ENCODE measurements at places on chromosomes 13 and 19.

DNA sequence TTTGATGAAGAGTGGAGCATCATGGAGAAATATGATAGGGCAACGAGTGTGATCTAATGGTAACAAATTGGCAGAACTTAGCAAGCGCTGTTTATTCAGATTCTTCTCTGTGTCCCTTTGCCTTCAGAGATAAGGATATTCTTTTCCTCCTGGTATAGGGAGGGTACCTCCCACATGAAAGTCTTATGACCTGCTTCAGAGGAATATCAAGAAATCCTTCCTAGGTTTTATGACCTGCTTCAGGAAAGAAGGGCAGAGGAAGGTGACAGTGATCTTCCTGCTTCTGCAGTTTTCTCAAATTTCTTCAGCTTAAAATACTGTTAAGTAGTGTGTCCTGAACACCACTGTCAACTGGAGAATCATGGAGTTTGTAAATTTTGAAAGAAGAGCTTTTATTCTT lies 144.3 kb downstream of the DNAJC15 start:
- no peak for DNase-seq

GRCh38 chr13:21688056-21688455 lies 17.2 kb downstream of the FGF9 start:
- no peak for DNase-seq

- DNase-seq, result no peak
These were observed 17.1 kb downstream of the RGL3 start for GRCh38 chr19:11401808-11402543.

DNA sequence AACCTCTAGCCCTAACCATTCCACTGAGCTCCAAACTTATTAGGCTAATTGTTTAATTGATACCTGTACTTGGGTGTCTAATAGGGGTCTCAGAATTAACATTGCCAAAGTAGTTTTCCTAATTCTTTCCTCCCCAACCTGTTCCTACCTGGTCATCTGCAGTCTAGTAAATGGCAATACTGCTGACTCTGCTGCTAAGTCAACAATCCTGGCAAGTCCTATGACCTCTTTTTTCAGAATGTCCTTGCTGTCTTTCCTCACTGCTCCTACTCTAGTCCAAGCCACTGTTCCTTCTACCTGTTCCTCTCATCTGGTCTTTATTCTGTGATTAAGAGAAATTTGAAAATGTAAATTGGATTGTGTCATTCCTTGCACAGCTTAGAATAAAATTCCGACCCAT lies 143.9 kb downstream of the MTUS2 start:
- no peak for DNase-seq

All from GM12878 (cell line).